ENCODE measurements at places on chromosomes 4 and X.

DNA sequence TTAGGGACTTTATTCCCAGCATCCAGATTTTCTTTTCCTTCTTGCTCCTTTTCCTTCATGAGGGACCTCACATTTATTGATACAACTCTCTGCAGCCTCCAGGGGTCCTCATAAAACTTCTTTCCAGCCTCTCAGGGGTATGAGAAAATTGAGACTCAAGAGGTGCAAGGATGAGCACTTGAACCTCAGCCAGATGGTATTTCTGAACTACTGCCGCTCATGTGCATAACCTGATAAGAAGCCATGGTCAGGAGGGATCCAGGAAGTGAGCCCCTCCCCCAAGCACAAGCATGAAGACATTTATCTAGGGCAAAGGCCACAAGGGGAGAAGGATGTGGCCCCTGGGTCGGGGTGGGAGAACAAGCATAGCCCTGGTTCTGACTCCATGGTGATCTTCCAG lies 73.3 kb downstream of the TSPAN7 start:
- DNase-seq, result no peak

GRCh38 chr4:57023104-57023503 lies 44.4 kb downstream of the POLR2B start:
- DNase-seq, result no peak

GRCh38 chrX:86604607-86605006 lies 456.4 kb downstream of the DACH2 start:
- DNase-seq, result no peak

- no peak for DNase-seq
Observed at GRCh38 chrX:119647089-119647488, 40.9 kb upstream of the NKRF start.

Data from PC-9 (cell line).